NCI-H1930 (cell line): ENCODE measurements at places on chromosomes 3 and 15.

DNA sequence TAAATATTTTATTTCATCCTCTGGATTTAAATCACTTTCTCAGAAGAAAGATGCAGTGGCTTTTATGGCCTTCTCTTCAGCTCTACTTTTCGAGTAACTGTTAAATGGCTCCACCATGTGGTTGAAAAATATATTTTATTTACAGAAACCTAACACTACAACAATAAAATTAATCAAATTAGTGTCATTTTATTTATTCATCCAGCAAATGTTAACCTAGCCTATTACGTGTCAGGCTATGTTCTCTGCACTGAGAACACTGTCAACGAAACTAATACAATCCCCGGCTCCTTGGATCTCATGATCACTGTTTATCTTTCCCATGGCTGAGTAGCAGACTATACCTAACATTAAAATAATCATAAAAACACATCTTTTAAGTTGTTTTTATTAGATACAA, 148.0 kb upstream of the OSTN start:
- no peak for DNase-seq

- no peak for DNase-seq
Measured at GRCh38 chr3:55090746-55091145, 162.9 kb upstream of the LRTM1 start.

DNA sequence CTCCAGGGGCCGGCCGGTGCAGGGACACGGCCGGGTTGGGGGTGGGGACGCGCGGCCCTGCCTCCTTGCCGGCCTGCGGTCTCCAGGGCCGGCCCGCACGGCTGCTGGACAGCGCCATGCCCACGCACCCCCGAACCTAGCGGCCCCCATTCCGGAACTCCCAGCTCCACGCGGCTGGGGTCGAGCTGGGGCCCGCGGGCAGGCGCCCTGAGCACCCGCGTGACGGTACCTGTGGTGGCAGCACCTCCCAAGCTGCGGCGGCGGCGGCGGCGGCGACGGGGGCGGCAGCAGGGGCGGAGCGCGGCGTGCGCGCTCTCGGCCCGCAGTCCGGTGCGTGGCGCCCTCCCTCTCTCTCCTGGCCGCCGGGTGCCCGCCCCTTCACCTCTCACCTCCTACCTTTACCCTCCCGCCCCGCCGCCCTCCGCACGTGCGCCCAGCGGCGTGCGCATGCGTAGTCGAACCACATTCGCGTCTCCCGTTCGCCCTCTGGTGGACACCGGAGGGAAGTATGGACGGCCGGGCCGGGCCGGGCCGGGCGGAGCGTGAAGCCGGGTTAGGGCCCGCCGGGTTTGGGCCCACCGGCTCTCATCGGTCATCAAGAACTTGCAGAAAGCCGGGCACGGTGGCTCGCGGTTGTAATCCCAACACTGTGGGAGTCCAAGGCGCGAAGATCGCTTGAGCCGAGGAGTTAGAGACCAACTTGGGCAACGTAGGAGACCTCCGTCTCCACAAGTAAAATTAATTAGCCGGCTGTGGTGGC, at the start of gene SCAP:
TSS of gene SCAP (minus strand) at position 372 of the 760 bp plus-strand sequence. CDS start 32,948 bp downstream, outside the sequence.
- peak; percentile 83 for DNase-seq

DNA sequence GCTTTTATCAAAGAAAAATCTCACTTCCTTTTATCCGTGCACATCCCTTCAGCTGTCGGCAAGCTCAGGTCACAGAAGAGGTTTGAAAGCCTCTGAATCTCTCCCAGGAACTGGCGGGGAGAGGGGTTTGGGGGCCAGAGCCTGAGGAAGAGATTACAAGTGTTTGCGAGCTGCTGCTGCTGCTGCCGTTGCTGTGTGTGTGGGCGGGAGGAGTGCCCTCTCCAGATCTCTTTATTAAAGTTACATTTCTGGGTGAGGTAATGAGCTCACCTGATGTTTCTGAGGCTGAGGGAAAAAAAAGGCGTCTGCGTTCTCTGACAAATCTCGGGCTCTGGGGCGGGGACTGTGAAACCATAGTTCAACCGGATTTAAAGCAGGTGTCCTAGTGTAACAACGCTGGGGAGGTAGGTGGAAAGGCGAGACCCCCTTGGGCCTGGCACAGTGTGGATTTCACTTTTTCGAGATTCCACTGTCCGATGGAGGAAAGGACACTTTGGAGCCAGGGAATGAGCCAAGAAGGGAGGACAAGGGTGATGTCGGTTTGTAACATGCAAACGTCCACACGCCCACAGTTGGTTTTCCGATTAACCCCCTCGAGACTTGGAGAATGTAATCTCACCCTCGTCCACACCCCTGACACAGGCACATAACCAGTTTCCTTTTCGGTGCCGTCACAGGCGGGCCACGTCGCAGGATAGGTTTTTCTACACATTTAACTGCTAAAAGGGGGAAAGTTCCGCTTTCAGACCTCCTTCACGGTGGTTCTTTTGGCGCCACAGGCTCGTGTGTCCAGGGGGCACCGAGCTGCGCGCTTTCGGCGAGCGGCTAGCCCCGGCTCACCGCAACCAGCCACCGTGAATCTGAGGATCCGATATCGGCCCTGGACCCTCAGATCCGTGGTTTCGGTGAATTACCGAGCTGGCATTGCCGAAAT, 2.1 kb downstream of the ALCAM start:
- DNase-seq: peak; percentile 14

- DNase-seq: no peak
Measured at GRCh38 chr15:96720656-96721055, 390.2 kb downstream of the NR2F2 start.

- no peak for DNase-seq
Measured at GRCh38 chr3:7489417-7489816, 628.5 kb downstream of the GRM7 start.

GRCh38 chr3:20352546-20353179, 166.7 kb upstream of the SGO1 start:
- DNase-seq: no peak

DNA sequence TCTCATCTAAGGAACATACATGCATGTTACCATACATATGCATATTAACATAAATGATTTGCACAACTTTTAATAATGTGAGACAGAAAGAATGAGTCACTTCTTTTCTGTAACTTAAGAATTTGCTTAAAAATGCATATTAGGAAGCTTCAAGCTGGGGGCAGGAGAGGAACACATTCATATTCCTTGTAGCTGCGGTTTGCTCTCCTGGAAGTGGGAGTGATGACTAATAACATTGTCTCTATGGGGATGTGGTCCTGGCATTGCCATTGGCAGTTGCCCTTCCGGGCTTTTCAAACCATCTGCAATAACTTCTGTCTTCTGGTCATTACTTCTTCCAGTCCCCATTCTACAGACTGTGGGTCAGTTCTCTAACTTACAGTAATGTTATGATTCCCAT, 15.6 kb downstream of the CHST2 start:
- no peak for DNase-seq

DNA sequence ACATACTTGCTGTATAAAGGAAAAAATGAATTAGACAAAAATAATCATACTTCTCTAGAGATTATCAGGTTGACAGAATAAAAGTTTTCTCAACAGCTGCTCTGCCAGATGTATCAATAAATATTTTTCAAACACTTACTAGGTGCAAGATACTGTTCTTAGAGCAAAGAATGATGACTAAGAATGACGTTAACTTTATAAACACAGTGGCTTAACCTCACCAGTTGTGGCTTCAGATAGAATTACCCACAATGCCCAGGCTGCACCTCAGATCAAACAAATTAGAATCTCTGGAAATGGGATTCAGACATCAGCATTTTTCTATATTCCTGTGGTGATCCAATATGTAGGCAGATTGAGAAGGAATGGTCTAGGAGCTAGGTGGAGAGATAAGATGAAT, 422.4 kb upstream of the ATP11B start:
- no peak for DNase-seq

GRCh38 chr3:52221563-52222318, 3.7 kb downstream of the TLR9 start:
- DNase-seq: no peak

DNA sequence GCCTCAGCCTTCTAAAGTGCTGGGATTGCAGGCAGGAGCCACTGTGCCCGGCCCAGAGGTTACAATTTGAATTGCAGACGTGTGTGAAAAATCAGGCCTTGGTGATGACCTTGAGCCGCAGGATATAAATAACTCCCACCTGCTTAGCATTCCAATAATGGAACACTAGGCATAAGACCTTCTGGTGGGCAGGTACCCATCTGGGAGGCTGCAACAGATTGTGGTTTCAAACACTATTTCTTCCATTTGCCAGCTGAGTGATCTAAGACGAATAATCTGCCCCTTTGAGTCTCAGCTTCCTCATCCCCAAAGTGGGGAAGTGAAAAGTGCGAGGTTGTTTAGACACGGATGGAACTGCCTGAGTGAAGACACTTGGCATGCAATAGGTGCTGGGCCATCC, 47.7 kb upstream of the HERC1 start:
- no peak for DNase-seq

DNA sequence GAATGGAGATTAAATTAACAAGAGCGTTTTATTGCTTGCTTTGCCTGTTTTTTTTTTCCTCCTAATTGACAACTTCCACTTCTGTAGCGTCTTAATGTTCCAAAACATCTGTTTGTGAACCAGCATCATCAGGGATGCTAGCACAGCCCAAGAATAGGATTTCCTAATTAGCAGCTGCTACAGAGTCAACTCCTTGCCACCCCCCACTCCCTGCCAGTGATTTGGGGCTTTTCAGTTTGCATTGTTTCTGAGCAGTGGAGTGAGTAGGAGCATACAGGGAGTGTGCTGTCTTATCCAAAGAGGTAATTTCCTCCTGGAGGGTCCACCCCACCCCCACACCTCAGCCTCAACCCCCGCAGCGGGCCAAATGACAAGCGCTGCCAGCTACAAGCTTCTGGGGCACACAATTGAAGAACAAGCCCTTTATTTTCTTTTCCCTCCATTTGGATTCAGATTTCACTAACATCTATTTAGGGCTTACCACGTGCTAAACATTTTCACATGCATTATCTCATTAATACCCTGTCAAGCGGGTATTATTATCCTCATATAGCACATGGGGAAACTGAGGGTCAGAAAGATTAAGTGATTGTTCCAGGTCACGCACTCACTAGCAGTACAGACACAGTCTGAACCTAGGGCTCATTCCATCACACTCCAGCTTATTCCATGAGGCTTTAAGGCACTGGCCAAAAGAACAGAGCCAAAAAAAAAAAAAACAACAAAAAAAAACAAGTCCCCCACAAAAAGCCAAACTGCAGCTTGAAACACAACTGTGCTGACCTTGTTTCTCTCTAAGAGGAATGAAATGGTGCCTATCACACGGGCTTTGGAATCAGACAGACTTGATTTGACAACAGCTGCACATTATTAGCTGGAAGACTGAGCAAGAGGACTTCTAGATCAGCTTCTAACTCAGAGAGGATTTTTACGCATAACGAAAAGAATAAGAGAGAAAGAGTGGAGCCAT, 16.4 kb downstream of the HEG1 start:
- DNase-seq: no peak

DNA sequence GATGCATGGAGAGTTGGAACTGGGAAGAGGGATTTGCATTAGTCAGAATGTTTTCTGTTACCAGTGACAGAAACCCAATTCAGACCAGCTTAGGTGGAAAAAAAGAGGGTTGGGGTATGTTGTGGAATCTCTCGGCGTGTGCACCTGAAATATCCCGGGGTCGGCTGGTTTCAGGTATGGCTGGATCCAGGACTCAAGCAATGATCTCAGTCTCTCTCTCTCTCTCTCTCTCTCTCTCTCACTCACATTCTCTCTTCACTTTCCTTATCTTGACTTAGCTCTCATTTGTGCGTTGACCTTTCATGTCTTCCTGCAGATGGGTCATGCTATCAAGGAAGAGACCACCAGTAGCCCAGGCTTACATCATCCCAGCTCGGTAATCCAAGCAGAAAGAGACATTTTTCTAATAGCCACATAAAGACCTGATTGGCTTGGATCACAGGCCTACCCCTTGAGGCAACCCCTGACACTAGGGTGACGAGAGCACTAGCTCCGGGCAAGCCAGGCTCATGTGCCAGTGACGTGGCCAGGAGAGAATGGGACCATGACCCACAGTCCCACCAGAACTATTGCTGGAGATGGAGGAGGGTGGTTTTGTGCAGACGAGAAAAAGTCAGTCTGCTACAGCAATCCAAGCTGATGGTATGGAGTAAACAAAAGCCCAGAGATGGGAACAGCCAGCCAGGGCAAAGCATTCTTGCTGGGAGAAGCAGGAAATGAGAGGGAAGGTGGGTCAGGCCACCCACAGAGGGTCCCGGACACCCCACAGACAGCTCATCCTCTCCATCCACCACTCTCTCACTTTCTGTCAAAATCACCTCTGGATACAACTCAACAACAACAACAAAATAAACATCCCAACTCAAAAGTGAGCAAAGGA, 91.7 kb downstream of the CHSY1 start:
- no peak for DNase-seq

DNA sequence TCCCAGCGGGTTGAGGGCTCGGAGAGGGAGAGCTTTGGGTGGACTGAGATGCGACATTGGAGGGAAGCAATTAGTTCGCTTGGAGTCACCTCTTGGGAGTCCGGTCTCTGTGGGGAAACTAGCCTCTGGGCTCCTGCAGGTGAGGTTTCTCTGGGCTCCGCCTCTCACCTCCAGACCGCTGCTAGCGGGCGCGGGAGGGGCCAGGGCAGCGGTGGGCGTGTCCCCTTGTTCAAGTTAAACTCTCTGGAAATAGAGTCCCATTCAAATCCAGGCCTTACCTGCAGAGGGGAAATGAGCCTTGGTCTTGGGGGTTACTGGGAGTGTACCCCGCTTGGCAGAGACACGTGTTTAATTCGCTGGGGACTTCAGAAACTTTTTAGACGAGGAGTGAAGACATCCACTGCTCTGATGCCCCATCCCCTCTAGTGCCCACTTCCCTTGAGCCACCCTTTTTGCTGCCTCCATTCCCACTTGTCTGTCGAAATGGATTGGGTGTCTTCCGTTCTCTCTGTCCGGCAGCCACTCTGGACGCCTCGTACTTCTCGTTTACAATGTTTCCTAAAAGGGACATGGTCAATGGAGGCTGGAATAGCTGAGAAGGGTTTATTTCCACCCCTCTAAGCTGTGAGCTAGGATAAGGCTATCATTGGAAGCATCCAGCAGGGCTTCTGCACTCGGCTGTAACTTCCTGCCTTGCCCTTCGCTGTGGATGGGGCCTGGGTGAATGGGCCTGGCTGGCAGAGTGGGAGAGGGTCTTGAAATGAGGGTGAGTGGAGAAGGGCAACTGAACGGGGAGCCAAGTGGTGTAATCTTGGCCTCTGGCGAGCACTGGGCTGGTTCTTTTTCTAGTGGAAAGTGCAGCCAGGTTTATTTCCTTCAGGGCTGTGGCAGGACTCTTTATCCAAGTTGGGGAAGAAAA, 1.1 kb downstream of the MITF start:
- no peak for DNase-seq

- no peak for DNase-seq
Measured at GRCh38 chr3:169116056-169116693, 547.3 kb downstream of the MECOM start.

DNA sequence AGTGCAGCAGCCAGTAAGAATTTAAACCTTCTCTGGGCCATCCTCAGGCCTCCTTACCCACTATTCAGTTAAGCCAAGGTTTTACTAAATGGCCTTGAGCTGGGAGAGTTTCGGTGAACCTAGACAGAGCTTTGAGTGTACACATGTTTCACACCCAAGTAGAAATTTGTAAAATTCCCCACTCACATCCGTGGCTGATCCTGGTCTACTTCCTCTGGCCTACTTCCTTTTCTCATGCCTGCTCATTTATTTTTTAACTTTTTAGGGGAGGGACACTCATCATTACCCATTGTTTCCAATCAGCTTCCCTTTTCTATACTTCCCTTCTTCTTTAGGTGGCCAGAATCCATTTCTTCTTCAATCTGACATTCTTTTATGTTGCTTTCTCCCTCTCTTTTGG, 7.6 kb downstream of the CX3CR1 start:
- no peak for DNase-seq
